ENCODE measurements at places on chromosomes 16 and 17. TPM values are rescaled to one million over a fixed set of nuclear protein-coding genes. Genes with fewer than 3 reads are reported as not detected.
A peak's percentile ranks its signal among the peaks of the same experiment; 100 is the strongest.

- no peak overlapping the region for H3K4me3 ChIP-seq
- H3K27me3 ChIP-seq, result no peaks in the 10 kb centered on the region
- H3K36me3 ChIP-seq, result peaks cover 2% of the 10 kb centered on the region
Measured at GRCh38 chr16:28839899-28840298, 6.2 kb downstream of the TUFM start.

- no peak overlapping the region for H3K27ac ChIP-seq
- H3K4me3 ChIP-seq, result peak overlapping the region; percentile 22
- peaks cover 3% of the 10 kb centered on the region for H3K36me3 ChIP-seq
- no peaks in the 10 kb centered on the region for H3K4me1 ChIP-seq
Measured at GRCh38 chr16:10386517-10387100, 748 bp downstream of the ATF7IP2 start.

DNA sequence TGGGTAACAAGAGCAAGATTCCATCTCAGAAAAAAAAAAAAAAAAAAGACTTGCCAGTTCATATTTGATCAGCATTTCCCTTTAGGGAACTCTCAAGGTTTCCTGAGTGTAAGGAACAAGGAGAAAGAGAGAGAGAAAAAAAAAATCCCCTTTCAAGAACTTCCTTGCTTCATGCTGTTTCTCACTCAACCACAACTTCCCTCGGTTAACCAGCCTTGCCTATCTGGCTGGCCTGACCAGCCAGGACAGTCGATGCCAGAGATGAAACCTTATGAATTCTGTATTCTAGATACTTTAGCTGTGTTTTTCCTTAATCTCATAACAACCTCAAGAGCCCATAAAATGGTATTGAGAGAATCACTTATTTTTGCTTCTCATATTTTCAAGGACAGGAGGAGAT lies 2.6 kb upstream of the N4BP1 start:
- H3K27me3 ChIP-seq, result no peaks in the 10 kb centered on the region
- no peak overlapping the region for H3K27ac ChIP-seq

The TVP23B gene
- 40.8 TPM for total RNA-seq

DNA sequence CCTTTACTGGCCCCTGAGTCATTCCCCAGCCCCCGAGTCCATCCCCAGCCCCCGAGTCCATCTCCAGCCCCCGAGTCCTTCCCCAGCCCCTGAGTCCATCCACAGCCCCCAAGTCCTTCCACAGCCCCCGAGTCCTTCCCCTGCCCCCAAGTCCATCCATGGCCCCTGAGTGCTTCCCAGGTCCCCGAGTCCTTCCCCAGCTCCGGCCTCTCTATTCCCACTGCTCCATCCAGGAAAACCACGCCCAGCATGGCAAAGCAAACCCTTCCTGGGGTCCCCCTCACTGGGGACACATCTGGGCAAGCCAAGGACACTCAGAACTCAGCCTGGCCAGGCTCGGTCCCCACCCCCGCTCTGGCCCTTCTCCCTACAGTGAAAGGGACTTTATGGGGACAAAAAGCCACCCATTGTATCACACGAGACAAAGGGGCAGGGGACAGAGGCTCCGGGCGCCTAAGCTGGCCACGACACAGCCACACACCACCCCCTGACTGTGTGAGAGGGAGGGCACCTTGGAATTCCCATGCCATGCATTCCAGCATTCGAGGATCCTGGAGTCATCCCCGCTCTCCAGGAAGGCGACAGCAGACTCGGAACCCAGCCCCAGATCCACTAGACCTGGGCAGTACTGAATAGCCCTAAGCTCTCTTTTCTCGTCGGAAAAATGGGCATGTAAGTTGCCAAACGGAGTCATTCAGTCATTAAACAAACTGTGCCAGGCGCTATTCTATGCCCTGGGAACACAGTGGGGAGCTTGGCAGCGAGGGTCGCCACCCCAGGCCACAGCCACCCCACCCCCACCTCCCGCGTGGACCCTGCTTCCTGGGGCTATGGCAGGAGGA lies 14.0 kb downstream of the PLLP start:
- H3K27ac ChIP-seq, result no peak overlapping the region
- no peaks in the 10 kb centered on the region for H3K4me1 ChIP-seq
- peak; percentile 42 for DNase-seq
- H3K4me3 ChIP-seq, result no peak overlapping the region
- no peaks in the 10 kb centered on the region for H3K36me3 ChIP-seq

GRCh38 chr17:42171831-42172230 lies 9.1 kb downstream of the KCNH4 start:
- no peak overlapping the region for H3K27ac ChIP-seq
- no peak for DNase-seq
- H3K4me3 ChIP-seq, result no peak overlapping the region

The PHAF1 gene
- total RNA-seq, result 20.7 TPM

DNA sequence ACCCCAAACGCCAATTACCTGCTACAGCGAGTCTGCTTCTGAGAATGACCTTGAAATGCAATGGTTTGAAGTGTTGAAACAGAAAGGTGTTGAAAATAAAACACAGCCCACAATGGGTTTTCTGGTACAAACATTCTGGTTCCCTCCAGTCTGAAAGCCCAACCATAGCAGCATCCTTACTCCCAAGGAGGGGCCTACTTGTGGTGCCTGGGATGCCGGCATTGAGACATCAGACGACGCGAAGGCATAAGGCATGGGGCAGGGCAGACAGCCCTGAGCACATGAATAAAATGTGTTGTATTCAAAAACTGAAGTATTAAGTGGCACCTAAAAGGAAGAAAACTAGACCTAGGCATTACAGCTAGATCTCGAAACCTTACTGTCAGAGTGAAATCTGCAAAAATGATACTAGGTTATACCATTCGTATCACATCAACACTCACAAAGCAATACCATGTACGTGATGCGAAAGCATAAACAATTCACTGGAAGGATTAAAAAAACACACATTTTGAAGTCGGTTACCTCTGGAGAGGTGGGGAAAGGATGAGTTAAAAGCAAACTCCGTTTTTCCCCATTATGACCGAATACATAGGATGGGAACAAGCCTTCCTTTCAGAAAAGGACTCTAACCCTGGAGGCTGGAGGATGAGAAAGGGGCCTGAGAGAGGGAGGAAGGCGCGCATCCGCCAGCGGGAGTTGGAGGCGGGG lies 702 bp downstream of the NUDT21 start:
- H3K27me3 ChIP-seq, result no peaks in the 10 kb centered on the region
- DNase-seq, result no peak
- H3K27ac ChIP-seq, result no peak overlapping the region
- H3K4me1 ChIP-seq, result peaks cover 2% of the 10 kb centered on the region
- peak overlapping the region; percentile 78 for H3K4me3 ChIP-seq
- no peaks in the 10 kb centered on the region for H3K36me3 ChIP-seq

GRCh38 chr17:31226373-31226772 lies 70.7 kb downstream of the OMG start:
- H3K27ac ChIP-seq, result no peak overlapping the region
- no peaks in the 10 kb centered on the region for H3K4me1 ChIP-seq
- no peaks in the 10 kb centered on the region for H3K27me3 ChIP-seq
- no peak for DNase-seq
- H3K36me3 ChIP-seq, result no peaks in the 10 kb centered on the region

The VMO1 gene
- 19.3 TPM for total RNA-seq

The CALB2 gene
- total RNA-seq, result 1.1 TPM

- no peak for DNase-seq
- no peaks in the 10 kb centered on the region for H3K36me3 ChIP-seq
- no peaks in the 10 kb centered on the region for H3K4me1 ChIP-seq
- no peaks in the 10 kb centered on the region for H3K27me3 ChIP-seq
- no peak overlapping the region for H3K4me3 ChIP-seq
- H3K27ac ChIP-seq, result no peak overlapping the region
Measured at GRCh38 chr16:72474501-72475123, 302.7 kb upstream of the PMFBP1 start.

The DNASE1 gene
- total RNA-seq, result 9.1 TPM

DNA sequence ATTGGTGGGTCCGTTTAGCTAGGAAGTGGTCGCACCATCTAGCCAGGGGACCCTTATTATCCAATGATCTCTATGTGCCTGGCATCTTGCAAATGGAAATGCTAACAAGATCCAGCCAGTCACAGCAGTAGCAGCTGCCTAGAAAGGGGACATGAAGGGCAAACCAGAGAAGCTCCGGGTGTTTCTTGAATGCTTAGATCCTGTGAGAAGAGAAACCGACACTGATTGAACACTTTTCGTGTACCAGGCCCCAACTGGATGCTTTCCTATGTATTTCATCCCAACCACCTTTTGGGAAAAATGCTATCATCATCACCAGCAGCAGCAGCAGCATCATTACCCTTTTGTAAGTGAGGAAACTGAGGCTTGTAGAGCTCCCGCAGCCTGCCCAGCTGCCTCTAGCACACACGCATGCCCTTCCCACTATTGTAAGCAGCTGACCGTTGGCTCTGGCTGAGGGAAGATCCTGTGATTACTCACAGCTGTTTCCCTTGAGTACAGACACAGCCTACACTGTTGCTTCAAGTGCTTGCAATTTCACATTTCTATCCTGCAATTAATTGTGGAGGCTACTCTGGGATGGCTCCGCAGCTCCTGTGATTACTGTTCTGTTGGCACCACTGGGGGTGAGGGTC lies 180.7 kb upstream of the CACNG5 start:
- DNase-seq, result no peak
- H3K4me3 ChIP-seq, result no peak overlapping the region
- H3K4me1 ChIP-seq, result no peaks in the 10 kb centered on the region
- H3K36me3 ChIP-seq, result no peaks in the 10 kb centered on the region
- H3K27me3 ChIP-seq, result no peaks in the 10 kb centered on the region

The ADAD2 gene
- 0.33 TPM for total RNA-seq

- H3K4me1 ChIP-seq, result no peaks in the 10 kb centered on the region
- H3K4me3 ChIP-seq, result no peak overlapping the region
- H3K36me3 ChIP-seq, result no peaks in the 10 kb centered on the region
- DNase-seq, result no peak
- no peaks in the 10 kb centered on the region for H3K27me3 ChIP-seq
Measured at GRCh38 chr16:24896439-24896838, 50.7 kb downstream of the SLC5A11 start.

GRCh38 chr16:4330277-4330874 lies 14.5 kb downstream of the GLIS2 start:
- H3K4me1 ChIP-seq, result no peaks in the 10 kb centered on the region
- peak; percentile 89 for DNase-seq
- H3K4me3 ChIP-seq, result no peak overlapping the region
- H3K36me3 ChIP-seq, result no peaks in the 10 kb centered on the region
- H3K27ac ChIP-seq, result no peak overlapping the region

The PERCC1 gene
- total RNA-seq, result not detected

GRCh38 chr16:81841722-81842121 lies 62.6 kb downstream of the PLCG2 start:
- no peaks in the 10 kb centered on the region for H3K27me3 ChIP-seq
- H3K27ac ChIP-seq, result no peak overlapping the region
- no peaks in the 10 kb centered on the region for H3K36me3 ChIP-seq
- H3K4me3 ChIP-seq, result no peak overlapping the region
- no peak for DNase-seq
- H3K4me1 ChIP-seq, result no peaks in the 10 kb centered on the region

- no peaks in the 10 kb centered on the region for H3K36me3 ChIP-seq
- DNase-seq, result no peak
- peaks cover 6% of the 10 kb centered on the region for H3K4me1 ChIP-seq
Measured at GRCh38 chr17:2106308-2106955, 51.5 kb downstream of the HIC1 start.

The HSD3B7 gene
- total RNA-seq, result 31.3 TPM

DNA sequence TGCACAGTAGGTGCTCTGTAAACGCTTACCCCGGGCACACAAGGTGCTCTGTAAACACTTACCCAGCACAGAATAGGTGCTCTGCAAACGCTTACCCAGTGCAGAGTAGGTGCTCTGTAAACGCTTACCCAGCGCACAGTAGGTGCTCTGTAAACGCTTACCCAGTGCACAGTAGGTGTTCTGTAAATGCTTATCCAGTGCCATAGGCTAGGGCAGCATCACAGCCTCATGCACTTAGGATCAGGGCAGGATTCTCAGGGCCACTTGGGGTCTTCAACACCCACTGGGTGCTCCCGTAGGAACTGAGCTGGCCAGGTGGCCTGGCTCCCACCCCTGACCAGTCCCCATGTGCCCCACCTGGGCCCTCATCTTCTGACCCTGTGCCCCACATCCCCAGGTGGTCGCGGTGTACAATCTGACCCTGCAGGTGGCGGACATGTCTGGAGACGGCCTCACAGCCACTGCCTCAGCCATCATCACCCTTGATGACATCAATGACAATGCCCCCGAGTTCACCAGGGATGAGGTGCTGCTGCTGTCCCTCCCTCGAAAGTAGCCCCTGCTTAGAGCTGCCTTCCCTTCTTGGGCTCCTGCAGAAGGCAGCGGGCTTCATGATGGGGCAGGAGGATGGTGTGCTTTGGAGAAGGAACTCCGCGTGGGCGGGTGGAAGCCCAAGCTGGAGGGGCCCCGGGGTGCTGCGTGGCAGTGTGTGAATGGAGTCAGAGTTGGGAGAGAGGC lies 13.1 kb downstream of the SLC22A31 start:
- DNase-seq, result no peak
- no peak overlapping the region for H3K4me3 ChIP-seq
- no peaks in the 10 kb centered on the region for H3K4me1 ChIP-seq
- no peaks in the 10 kb centered on the region for H3K27me3 ChIP-seq
- no peak overlapping the region for H3K27ac ChIP-seq
- H3K36me3 ChIP-seq, result no peaks in the 10 kb centered on the region

DNA sequence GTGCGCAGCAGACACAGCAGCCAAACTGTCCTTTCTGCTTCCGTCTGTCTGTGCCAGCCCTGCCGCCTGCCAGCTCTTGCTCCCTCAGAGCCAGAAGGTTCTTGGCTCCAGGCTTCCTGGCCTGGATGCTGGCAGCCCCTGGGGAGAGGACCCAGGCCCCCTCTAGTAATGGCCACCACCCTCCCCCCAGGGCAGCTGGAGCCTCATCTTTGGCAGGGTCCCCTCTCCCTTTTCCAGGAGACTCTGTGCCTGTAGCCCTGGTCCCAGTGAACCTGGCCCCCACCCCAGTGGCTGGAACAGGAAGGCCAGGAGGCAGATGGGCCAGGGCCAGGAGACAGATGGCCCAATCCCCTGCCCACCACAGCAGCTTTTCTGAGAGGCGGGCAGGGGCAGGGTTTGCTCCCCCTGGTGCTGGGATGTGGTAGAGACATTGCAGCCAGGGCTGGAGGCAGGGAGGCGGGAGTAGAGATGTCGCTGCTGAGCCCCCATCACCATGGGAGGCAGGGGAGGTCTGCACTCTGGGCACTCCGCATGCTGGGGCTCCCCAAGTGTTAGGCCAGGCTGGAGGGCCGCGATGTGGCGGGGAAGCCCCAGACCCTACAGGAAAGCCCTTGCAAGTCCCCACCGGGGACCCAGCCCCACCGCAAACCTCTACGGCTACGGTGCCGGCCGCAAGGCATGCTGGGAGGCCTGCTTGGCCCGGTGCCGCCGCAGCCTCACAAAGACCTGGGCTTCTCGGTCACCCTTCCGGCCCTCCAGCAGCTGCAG lies 16.7 kb downstream of the UNC13D start:
- DNase-seq, result peak; percentile 88
- H3K27ac ChIP-seq, result peak overlapping the region; percentile 61
- no peaks in the 10 kb centered on the region for H3K4me1 ChIP-seq
- no peaks in the 10 kb centered on the region for H3K27me3 ChIP-seq

DNA sequence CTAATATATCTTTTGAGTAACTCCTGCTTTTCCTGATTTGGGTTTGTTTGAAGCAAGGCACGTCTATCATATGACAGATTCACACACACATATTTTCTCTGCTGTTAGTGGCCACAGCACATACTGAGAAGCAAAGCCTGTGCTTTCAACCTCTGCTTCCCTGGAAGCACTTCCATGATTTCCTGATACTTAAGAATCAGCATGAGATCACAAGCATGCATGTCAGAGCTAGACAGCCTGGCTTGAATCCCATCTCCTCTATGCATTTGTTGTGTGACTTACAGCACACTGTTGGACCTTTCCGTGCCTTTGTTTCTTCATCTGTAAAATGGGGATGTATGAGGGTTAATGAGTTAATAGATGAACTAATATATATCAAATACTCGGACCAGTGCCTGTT lies 151.1 kb upstream of the NOL11 start:
- H3K36me3 ChIP-seq, result no peaks in the 10 kb centered on the region
- no peaks in the 10 kb centered on the region for H3K4me1 ChIP-seq
- no peak overlapping the region for H3K27ac ChIP-seq
- no peaks in the 10 kb centered on the region for H3K27me3 ChIP-seq
- no peak for DNase-seq
